CD4-positive, alpha-beta T cell treated with Interferon alpha-2 for 1 hour (primary cell): ENCODE measurements at places on chromosomes 6 and 20.

- DNase-seq, result no peak
Observed at GRCh38 chr6:130259557-130259956, 36.8 kb upstream of the SAMD3 start.

DNA sequence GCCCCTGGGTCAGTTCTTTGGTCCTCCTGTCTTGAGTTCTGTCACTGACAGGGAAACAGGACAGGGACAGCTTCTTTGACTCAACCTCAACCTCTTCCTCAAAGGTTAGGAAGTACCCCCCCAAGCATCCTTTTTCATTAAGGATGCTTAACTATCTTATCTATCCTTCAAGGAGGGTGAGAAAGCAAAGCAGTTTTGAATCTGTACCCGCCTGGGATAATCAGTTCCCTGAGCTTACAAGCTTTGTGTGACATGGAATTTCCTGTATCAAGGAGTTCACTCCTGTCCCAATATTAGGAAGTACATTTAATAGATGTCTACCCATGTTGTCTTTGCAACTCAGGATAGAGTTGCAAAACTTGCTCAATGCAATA, 31.1 kb upstream of the PIM1 start:
- DNase-seq, result no peak

- DNase-seq, result no peak
Observed at GRCh38 chr6:159400826-159401225, 231.6 kb downstream of the FNDC1 start.

DNA sequence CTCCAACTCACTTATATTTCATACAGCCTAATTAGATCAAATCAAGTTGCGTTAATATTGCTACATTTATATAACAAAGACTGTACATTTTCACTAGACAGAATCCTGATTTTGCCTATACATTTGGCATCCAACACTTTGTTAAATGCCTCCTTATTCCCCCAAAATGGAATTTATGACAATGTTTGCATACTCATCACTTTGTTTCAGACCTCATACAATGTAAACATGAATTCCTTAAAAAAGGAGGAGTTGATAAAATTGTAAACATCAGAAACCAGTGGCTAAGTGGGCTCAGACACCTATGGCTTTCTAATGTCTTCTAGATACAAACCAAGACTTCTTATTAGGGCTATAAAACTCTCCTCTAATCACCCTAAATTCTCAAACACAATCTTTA, 87.3 kb downstream of the CHD6 start:
- DNase-seq, result no peak

DNA sequence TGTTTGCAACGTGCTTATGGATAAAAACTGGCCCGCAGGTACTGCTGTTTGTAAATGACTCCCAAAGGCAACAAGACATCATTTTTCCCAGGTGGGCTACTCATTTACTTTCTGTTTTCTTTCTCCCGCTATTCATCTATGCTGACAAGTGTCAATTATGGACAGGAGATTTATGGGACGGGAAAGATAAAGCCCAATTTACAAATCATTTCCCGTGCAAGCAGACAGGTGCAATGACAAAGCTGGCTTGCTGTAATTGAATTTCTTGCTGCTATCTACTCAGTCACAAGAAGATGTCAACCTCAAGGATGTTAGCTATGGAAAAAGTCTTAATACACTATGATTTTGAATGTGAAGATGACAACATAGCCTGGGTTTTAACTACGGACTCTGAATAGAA, 125.5 kb downstream of the EPHA7 start:
- no peak for DNase-seq

- DNase-seq, result no peak
Observed at GRCh38 chr20:41052742-41053419, 24.3 kb downstream of the TOP1 start.

DNA sequence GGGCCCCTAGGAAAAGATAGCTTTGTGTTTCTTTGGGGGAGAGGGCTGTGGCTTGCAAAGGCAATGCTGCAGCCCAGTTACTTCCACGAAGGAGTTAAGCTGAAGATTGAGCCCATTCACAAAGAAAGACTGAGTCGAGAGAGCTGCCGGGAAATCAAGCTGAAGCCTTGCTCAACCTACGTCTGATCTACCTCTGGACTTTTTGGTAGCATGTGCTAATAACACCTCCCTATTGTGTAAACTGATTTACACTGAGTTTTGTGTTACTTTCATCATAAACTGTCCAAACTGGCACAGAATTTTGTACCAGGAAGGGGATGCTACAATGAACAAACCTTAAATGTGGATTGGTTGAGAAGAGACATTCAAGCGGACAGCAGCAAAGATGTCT, 23.5 kb downstream of the BANF2 start:
- DNase-seq, result no peak

DNA sequence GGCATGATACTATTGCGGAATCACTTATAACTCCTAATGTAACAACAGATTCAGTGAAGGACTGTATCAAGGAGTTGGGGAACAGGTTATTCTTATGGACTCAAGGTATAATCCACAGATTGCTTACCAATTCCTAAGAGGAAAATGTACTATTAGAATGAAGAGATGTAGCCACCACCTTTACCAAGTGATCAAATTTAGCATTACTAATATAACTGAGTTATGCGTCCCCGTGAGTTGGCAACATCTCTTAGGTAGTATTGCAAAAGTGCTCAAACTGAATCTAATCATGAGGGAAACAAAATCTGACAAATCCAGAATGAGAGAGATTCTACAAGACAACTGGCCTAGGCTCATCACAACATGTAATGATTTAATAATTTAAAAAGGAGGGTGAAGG, 777 bp upstream of the SNRNP48 start:
- no peak for DNase-seq

DNA sequence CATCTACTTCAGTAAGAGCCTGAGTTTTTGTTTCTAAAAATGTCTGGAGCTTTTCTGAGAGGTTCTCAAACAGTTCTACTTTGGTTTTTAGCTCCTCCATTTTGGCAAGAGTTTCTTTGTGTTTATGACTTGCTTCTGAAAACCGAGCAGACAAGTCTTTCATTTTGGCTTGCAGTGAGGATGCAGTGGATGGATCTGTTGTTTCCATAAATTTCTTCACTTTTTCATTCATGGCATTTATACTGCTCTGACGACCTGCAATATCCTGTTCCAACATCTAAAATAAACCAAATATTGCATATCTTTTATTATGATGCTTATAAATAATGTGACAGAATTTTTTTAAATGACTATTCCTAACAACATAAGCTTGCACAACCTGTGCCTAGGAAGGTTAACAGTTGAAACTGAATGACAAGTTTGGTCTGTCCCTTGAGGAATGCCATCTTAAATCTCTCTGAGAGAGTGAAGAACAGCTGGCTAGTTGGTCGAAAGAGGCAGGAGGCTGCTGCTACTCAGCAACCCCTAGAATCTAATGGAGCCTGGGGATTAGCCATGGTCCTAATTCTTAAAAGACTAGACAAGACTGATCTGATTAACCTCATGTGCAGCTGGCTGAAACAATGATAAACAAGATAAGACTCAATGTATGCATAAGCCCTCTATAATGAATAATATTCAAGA, 69.8 kb downstream of the DST start:
- no peak for DNase-seq

DNA sequence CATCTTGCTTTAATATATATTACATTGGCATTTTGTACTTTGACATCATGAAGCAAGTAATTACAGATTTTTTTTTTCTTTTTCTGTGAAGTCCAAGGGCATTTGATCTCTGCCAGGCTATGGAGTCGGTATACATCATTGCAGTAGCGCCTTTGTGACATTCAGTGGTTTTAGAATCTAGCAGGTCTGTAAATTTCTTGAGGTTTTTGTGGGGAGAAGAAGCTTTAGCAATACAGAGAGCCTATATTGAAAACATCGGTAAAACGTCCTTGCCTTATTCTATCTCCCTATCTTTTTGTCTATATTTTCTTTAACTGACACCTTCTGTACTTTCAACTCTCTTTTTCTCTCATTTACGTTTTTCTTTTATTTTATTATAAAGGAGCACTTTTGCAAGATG, 47.2 kb downstream of the DUSP22 start:
- DNase-seq, result peak; percentile 29

- no peak for DNase-seq
Observed at GRCh38 chr6:144435602-144436426, 150.7 kb downstream of the UTRN start.
